Fibroblast of lung (primary cell): ENCODE measurements at places on chromosomes 16 and 17. TPM values are rescaled to one million over a fixed set of nuclear protein-coding genes. Genes with fewer than 3 reads are reported as not detected.

DNA sequence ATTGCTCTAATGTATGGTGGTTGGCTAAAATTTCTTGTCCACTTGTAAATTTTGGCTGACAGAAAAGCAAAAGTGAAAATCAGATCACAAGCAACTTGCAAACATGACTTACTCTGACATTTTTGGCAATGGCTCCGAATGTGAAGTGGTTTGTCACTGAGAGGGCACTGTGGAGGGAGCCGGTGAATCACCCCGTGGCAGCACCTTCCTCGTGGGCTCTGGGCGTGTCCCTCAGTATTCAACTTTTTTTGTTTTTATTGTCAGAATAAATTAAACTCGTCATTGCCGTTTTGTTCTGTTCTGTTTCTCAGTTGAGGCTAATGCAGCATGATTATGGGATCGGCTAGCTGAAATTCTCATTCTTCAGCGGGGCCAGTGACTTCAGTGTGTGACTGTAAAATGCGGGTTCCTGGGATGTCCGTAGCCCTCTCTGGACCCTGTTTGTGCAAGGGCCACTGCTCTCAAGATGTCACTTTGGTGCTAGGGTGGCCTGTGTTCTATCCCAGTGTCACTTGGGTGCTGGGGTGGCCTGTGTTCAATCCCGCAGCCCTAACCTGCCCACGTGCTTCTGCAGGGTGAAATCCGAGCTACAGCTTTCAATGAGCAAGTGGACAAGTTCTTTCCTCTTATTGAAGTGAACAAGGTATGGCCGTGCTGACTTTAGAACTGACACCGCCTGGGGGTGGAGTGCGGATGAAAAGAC, 48.8 kb downstream of the RPA1 start:
- DNase-seq: peak; percentile 44

- DNase-seq: no peak
These were observed 233.3 kb downstream of the CHD9NB start for GRCh38 chr16:52819405-52819804.

Gene TSPOAP1
- 4.0 and 4.9 TPM in 2 replicates for total RNA-seq

Gene ZNF213
- 5.9 and 8.8 TPM in 2 replicates for total RNA-seq

Gene TMEM132E
- total RNA-seq: under 0.01 TPM in 1 of 2 replicates, not detected in the other

Gene OR4D1
- total RNA-seq: not detected in 2 replicates
